ENCODE measurements at places on chromosomes 1 and 21.

GRCh38 chr1:64892576-64893573 lies 73.5 kb downstream of the JAK1 start:
- no peak for DNase-seq

GRCh38 chr1:57512386-57512785 lies 88.5 kb upstream of the DAB1 start:
- DNase-seq = no peak

DNA sequence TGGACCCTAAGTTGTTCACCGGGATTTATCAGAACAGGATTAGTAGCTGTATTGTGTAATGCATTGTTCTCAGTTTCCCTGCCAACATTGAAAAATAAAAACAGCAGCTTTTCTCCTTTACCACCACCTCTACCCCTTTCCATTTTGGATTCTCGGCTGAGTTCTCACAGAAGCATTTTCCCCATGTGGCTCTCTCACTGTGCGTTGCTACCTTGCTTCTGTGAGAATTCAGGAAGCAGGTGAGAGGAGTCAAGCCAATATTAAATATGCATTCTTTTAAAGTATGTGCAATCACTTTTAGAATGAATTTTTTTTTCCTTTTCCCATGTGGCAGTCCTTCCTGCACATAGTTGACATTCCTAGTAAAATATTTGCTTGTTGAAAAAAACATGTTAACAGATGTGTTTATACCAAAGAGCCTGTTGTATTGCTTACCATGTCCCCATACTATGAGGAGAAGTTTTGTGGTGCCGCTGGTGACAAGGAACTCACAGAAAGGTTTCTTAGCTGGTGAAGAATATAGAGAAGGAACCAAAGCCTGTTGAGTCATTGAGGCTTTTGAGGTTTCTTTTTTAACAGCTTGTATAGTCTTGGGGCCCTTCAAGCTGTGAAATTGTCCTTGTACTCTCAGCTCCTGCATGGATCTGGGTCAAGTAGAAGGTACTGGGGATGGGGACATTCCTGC lies 3.9 kb upstream of the OLFML3 start:
- peak; percentile 61 for DNase-seq

GRCh38 chr21:16634515-16634914 lies 878.3 kb upstream of the CXADR start:
- DNase-seq = no peak

DNA sequence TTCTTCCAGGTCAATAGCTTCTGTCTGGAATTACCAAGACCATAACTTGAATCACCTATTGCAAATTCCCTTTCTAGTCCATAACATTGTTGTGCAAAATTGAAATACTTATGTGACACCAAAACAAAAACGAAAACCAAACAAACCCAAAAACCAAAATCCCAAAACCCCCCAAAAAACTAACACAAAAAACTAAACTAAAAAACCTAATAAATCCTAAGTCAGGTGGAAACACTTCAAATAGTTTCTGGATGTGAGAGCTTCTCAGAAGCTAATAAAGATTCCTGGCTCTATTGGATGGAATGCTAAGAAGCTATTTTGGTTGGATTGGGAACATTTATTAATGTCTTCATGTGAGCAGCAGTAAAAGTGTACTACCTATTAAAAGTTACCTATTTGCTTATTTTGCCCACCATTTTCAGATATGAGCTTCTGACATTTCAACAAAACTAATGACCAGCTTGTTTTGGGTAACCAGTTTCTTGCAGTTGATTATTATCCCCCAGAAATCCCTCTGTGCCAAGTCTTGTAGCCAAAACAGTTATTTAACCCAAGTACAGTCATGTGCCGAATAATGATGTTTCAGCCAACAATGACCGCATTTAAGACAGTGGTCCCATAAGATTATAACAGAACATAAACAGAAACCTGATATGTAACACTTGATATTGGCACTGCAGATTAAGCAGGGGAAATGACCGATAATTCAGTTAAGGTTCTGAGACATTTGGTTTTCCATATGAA lies 76.4 kb downstream of the LTN1 start:
- DNase-seq = no peak

GRCh38 chr1:204443871-204444581 lies 32.4 kb upstream of the PPP1R15B start:
- no peak for DNase-seq

DNA sequence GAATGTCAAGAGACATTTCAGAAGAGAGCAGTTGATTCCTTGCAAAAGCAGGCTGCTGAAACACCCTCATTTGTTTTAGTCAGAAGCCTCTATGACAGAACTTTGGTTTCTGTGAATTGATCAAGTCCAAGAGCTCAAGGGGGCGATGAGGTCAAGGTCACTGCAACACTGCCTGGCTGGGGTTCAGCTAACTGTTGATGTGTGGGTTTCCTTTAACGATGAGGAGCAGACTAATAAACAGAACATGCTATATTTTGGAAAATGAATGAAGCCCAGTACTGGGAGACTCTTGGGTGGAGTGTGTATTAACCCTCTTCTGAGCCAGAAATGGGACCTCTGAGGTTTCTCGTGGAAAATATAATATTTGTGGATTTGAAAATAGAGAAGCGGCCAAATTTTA lies 109.3 kb downstream of the ZC3H11B start:
- no peak for DNase-seq

- no peak for DNase-seq
Measured at GRCh38 chr1:41455479-41456332, 28.8 kb downstream of the EDN2 start.

GRCh38 chr1:206503591-206504362 lies 3.6 kb upstream of the RASSF5 start:
- peak; percentile 87 for DNase-seq

DNA sequence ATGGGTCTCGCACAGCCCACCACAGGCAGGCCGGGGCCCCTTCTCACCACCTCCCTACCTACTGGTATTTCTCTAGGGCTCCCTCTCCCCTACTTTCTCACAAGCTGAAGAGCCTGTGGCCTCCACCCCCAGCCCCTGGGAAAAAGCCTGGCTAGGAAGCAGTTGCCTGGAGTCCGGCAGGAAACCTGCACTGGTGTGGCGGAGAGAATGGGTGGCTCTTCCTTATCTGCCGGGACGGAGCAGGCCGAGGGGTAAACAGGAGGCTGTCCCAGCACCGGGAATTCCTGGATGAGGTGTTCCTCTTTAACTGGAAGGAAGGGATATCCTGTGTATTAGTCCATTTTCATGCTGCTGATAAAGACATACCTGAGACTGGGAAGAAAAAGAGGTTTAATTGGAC lies 125.8 kb downstream of the TLR5 start:
- DNase-seq = no peak

GRCh38 chr1:41742219-41742618 lies 176.5 kb downstream of the HIVEP3 start:
- DNase-seq = no peak

Data from GDM1 (cell line).